ENCODE measurements at places on chromosomes 7 and 10.

DNA sequence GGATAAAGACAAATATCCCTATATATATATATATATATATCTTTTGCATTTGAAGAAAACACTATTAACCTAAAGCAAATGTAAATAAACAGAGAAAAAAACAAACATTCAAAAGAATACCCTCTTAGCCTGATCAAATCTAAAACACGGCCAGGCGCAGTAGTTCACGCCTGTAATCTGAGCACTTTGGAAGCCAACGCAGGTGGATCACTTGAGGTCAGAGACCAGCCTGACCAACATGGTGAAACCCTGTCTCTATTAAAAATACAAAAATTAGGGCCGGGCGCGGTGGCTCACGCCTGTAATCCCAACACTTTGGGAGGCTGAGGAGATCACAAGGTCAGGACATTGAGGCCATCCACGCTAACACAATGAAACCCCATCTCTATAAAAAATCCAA, 9.2 kb downstream of the ANXA7 start:
- no peak for DNase-seq

GRCh38 chr7:22859641-22860290, 37.1 kb upstream of the TOMM7 start:
- DNase-seq = no peak

DNA sequence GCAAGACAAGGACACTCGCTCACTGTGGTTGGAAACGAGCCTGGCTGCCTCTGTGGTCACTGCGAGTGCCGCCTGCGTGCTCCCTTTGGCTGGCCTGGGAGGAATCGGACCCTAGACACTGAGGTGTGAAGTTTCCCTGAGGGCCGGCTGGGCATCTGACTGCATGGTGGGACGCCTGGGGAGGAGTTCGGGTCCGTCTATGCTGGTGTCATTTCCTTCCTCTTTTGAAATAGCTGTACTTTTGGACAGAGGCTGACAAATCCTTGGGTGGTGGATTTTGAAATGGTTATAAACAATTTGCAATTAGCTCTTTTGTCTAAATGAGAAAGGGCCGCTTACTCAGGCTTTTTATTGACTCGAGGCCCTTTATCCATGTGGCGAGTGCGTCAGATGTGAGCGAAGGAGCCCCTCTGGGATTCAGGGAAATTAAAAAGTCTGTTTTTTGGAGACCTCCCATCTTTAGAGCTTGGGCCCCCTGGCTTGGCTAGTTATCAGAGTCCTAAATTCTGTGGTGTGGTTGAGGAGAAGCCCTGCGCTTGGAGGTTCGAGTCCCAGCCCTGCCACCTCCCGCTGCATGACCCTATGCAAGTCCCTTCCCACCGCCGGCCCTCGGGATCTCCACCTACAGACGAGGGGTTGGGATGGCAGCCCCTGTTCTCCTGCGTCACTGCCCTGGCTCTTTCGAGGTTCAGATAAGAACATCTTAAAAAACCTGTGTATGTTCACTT, 147.1 kb downstream of the RGS10 start:
- DNase-seq = no peak

- no peak for DNase-seq
These were observed 531 bp downstream of the IKZF1 start for GRCh38 chr7:50304911-50305582.

Measured in NCI-H1436 (cell line).